Glomerular endothelial cell (primary cell): ENCODE measurements at places on chromosomes 3 and 15. TPM values are rescaled to one million over a fixed set of nuclear protein-coding genes. Genes with fewer than 3 reads are reported as not detected.

Gene C2CD4A
- 0.05 and 1.1 TPM in 2 replicates for total RNA-seq

Gene ZNF501
- total RNA-seq: 2.2 and 4.0 TPM in 2 replicates

Gene LINGO1
- total RNA-seq: 0.18 TPM in 1 of 2 replicates, not detected in the other

Gene KLHL40
- not detected in 2 replicates for total RNA-seq

Gene TRIM59
- total RNA-seq: 7.1 and 9.0 TPM in 2 replicates

Gene RYK
- total RNA-seq: 47.7 and 52.3 TPM in 2 replicates

Gene DVL3
- 42.3 and 47.1 TPM in 2 replicates for total RNA-seq

DNA sequence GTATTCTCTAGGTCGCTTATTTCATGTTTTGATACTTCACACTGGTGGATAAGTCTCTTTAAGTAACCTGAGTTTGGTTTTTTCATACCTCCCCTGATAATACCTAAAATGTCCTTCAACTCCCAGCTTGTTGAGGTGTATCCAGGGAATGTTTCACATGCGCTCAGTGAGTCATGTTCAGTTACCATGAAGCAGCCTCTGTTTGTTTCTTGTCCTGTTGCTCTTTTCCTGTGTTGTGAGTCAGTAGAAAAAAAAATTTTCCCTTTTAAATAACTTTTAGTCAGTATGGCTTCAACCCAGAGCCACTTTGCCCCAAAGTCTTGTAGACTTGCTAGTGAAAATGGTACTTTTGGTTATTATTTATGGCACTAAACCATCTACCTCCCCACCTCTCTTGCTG, 278.4 kb upstream of the ZPLD1 start:
- peak; percentile 96 for DNase-seq

DNA sequence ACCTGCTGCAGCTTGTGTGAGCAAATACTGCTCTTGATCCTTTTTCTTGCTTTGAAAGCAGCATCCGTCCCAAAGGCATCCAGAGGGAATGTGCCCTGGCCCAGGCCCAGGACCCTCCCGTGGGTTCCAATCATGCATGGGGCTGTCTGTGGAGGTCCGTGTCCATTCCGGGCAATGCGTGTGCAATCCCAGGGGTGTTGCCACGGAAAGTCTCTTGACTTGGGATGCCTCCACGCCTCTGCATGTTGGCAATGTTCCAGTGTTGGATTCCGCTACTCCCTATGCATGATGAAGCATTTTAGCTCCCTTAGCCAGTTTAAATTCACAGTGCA, 105.7 kb downstream of the SNRPN start:
- DNase-seq: no peak

DNA sequence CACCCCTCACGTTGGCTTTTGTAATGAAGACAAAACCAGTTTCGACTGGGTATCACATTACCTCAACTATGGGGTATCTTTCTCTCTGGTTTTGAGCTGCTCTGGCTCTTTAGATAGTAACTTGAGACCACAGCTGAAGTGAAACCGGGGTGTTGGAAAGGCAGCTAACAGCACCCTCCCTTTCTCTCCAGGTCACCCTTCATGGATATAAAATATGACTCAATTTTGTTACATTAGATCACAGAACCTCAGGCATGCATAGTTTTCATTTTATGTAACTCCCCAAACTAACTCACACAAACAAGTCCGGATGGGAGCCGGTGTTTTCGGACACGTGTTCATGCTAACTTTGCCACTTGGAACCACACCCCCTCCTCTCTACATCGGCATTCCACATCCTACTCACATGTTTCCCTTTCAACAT, 90.7 kb downstream of the NR2F2 start:
- no peak for DNase-seq

DNA sequence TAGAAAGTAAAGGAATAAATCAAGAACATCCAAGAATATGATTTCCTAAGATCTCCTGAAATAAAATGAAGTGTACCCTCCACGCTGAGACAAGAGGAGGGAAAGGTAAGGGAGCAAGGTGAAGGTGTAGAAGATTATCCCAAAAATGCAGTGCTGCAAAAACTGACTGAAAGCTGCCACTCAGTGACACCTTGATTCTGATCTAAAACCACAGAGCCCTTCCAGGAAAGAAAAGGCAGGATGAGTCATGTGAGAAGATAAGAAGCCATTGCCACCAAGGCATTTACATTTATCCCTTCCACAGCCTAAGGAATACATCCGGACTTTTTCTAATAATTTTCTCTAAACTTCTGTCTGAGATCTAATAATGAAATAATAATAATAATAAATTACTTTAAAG, 49.9 kb downstream of the IGSF11 start:
- DNase-seq: no peak

DNA sequence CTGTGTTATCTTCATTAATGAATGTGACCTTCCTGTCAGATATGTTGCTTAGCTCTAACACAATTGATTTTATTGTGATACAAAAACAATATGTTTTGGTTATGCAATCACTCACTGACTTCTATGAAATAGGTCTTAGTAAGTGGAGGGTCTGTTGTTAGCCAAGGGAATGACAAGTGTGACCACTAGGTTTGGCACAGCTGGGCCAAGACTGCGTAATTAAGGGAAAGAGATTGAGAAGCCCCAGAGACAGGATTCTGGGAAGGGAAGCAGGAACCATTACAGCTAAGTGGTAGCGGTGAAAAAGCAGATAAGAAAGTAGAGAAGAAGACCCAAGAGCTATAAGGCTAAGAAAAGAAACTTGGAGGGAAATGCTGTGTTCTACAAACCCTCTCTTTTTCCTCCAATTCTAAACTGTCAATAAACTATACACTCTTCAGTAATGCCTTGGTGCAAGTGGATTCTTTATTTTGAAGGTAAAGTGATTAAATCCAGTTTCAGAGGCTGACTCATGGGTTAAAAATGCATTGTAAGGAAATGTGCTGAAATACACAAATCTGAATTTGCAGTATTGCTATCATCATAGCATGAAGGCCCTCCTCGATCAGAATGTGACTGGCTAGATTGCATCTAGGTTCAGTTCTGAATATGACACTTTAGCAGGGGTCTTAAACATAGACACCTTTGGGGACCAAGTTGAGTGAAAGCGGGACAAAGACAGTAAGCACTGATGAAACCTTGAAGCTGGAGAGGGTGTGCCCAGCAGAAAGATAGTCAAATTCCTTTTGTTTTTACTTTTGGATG, 26.1 kb downstream of the KCNMB2 start:
- peak; percentile 27 for DNase-seq

- no peak for DNase-seq
Observed at GRCh38 chr3:98912448-98912847, 11.0 kb upstream of the DCBLD2 start.

DNA sequence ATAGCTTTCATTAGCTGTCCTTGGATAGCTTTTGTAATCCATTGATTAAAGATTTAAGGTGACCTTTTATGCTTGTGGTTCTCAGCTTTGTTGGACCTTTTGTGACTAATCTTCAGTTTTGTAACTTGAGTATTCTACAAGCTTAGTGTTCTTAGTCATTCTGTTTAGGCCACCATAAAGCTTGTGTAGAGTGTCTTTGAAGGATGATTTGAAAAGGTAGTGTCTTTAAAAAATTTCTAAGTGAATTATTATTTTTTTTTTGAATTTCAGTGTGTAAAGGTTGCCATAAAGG, 7.5 kb downstream of the MORF4L1 start:
- no peak for DNase-seq

DNA sequence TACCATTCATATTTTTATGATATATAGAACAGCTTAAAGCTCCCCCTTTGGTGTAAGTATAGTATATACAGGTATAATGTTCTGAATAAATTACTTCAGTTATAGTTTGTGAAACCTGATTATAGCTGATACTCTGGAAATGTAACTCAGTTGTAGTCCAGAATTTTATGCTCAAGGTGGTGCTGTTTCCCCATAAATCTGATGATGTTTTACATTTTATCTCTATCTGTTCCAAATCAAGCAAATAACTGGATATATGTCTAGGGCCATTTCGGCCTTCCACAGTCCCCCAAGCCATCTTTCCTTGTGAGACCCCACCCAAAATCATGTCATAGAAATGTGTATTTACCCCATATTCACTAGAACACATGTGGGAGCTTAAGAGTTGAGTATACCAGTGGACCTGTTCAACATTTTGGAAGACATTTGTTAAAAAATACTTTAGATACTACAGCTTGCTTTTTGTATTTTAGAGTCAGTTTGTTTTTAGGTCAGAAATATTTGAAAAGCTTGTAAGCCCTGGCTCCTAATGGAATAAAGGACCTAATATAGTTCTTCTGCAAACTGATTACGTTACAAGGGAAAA, 107.1 kb downstream of the ATG7 start:
- peak; percentile 72 for DNase-seq

- DNase-seq: peak; percentile 27
Observed at GRCh38 chr3:123286308-123287023, 84.7 kb downstream of the SEC22A start.

GRCh38 chr3:99957151-99957796, 139.6 kb downstream of the CMSS1 start:
- no peak for DNase-seq

DNA sequence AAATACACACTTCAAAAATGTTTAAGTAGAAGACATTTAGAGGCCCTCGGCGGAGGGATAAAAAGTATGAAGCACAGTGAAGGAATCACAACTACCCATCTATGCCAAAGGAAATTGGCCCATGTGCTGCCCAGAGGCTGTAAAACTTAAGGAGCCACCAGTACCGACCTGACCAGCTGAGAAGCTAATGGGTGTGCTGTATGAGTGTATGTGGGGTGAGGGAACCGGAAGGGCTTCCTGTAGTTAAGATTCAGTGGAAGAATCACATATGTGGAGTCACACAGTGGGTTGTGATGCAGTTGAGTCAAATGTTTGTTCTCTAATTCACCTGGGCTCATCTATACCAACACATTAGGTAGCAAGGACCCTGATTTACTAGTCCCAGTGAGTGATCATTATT, 516.0 kb upstream of the IL12A start:
- no peak for DNase-seq

- peak; percentile 82 for DNase-seq
Observed at GRCh38 chr15:52730173-52730572, 51.0 kb upstream of the ATOSA start.

DNA sequence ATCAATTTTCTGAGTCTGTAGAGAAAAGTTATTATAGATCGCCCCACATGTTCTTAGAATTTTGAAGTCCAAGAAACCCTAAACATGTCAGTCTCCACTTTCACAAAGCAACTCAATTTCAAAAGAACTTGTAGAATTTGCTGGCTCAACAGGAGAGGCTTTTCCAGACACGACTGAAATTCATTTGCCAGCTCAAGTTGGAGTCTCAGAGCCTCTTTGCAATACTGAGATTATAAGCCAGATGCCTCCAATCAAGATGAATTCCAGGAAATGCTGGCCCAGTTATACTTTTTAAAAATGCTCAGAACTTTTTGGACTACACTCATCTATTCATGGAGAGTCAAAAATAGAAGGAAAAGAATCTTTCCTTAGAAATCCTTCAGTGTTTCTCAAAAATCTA, 56.9 kb upstream of the NLGN1 start:
- DNase-seq: no peak

DNA sequence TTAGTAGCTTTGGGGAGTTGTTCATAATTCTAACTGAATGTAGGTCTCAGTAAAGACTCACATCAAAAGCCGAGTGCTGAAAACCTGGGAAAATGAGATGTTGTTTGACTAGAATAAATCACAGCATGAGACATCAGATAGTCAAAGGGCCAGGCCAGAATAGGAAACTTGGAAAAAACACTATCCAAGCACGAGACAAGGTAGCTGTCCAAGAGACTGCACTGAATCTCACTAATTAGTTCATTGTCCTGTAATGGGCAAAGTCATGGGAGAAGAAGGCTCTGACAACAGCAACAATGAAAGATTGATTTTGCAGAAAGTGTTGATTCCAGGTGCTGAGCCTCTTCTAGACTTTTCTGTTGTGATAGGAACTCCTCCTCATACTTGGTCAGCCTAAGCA, 314.2 kb downstream of the ROBO1 start:
- no peak for DNase-seq

GRCh38 chr15:98855067-98855814, 152.4 kb downstream of the PGPEP1L start:
- no peak for DNase-seq

- DNase-seq: no peak
Observed at GRCh38 chr3:124296406-124296805, 304.5 kb upstream of the ROPN1 start.

- no peak for DNase-seq
Observed at GRCh38 chr3:28860307-28860706, 420.6 kb upstream of the RBMS3 start.

GRCh38 chr3:194121891-194122631, 13.9 kb upstream of the HES1 start:
- no peak for DNase-seq
